HuH-7 (cell line): ENCODE measurements at places on chromosomes 7 and 10.
A peak's percentile ranks its signal among the peaks of the same experiment; 100 is the strongest.

GRCh38 chr10:78450239-78450638 is 416.6 kb downstream of the RPS24 start:
- DNase-seq = no peak

GRCh38 chr7:98840722-98841121 is 29.1 kb downstream of the TMEM130 start:
- DNase-seq = no peak

GRCh38 chr7:57424515-57425238 is 25.3 kb upstream of the ZNF716 start:
- DNase-seq = no peak

- DNase-seq = peak; percentile 93
Observed at GRCh38 chr7:76314042-76314721, 11.7 kb downstream of the HSPB1 start.

DNA sequence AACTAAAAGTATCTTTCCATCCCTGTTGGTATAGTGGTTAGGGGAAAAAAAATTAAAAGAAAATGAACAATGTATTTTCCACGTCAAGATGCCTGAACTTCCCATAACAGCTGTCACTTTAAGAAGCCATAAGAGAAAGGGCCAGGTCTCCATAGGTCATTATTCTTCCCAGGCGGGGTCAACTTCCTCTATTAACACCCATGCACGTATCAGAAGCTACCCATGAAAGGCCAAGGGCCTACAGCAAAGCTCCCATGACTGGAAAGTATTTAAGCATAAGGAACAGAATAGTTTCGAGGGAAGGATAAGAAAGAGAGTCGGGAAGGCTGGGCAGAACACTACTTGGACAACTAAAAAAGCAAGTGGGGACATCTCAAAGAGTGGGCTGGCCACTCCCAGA is 40.1 kb downstream of the RBM28 start:
- no peak for DNase-seq
